CD4-positive, alpha-beta memory T cell (primary cell): ENCODE measurements at places on chromosomes 4 and X.

GRCh38 chr4:108359130-108359985, 190.6 kb upstream of the LEF1 start:
- peak; percentile 64 for DNase-seq

- peak; percentile 54 for DNase-seq
Observed at GRCh38 chr4:104490770-104491480, 3.8 kb downstream of the CXXC4 start.

DNA sequence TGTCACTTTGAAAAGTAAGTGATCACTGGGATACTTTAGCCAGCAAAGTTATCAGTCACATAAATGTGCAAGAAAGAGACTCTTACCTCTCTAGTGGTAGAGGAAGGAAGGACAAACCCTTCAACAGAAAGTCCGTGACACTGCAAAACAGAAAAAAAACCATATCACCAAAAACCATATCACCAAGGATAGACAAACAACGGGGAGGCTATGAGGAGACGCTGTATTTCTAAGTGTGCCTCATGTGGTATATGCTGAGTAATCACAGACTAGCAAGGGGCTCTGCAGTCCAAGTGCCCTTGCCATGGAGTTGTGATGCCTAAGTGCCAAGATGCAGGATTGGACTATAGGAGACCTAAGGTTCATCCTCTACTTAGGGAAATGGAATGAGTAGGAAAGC, 11.5 kb upstream of the HDAC8 start:
- DNase-seq, result no peak

DNA sequence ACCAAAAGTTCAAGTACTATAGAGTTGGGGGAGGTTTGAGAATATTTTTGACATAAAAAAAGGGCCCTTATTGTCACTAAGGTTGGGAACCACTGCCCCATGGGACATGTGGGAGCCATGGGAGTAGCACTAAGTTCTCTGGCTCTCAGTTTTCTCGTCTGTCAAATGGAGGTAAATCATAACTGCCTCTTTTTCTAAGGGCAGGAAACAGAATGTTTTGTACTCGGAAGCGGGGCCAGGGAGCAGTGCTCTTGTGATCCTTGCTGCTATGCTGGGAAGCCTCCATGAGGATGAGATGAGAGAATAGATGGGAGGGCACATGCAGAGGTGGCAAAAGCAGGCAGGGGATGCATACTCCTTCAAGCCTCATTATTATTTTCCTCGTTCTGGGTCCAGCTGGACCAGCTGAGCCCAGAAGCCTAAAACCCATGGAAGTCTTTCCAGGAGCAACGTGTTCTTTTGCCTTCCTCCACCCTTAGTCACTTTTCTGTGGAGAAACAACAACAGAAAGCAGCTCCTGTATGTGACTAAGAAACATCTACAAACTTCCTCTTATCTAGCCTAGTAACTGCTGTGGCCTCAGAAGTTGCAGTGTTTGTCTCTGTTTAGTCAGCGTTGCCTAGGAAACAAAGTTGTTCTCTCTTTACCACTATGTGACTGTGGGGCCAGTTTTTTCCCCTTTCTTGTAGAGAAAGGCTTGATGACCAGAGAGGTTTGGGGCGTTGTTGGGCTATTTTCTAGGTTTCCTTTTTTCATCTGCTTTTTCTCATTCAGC, 64.8 kb downstream of the TSC22D3 start:
- peak; percentile 93 for DNase-seq

GRCh38 chr4:17939054-17939453, 82.5 kb downstream of the LCORL start:
- DNase-seq, result no peak

DNA sequence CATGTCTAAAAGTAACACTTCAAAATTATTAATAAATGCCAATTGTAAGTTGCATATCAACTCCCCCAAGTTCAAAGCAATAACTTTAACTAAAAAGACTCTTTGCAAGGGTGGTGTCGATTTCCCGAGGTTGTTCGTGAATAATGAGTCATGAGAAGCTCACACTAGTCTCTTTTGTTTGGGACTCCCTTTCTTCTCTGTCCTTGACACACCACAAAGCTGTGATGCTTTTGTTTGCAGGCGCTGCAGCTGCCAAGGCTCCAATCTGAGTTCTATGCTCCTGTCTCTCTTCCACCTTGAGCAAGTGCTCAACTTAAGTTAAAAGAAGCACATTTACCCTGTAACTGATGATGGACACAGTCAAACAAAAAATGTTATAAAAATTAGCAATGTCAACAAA, 65.9 kb downstream of the FAT1 start:
- DNase-seq, result no peak

GRCh38 chrX:41759817-41760216, 35.8 kb downstream of the GPR82 start:
- DNase-seq, result no peak

DNA sequence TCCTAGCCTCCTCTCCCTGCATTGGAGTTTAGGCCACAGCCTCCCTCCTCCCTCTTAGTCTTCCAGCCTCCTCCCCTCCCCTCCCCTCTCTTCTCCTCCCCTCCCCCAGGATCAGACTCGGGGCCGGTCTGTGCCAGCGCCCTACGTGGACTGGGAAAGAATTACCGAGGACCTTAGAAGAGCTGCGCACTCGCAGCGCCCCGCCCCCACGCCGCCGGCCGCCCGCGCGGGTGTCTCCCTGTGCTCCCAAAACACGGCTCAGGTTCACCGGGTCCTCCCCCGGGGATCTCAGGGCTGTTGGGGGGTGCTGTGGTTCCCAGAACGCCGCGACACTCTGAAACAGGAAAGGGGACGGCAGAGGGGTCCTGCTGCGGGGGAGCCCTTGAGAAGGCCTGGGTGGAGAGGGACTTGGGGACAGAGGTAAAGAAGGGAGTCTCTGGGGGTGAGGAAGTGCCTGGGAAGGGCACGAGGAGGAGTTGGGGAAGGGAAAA, 122.3 kb upstream of the TBL1X start:
- DNase-seq, result peak; percentile 68

GRCh38 chrX:42020225-42020624, 96.9 kb upstream of the CASK start:
- DNase-seq, result peak; percentile 2

DNA sequence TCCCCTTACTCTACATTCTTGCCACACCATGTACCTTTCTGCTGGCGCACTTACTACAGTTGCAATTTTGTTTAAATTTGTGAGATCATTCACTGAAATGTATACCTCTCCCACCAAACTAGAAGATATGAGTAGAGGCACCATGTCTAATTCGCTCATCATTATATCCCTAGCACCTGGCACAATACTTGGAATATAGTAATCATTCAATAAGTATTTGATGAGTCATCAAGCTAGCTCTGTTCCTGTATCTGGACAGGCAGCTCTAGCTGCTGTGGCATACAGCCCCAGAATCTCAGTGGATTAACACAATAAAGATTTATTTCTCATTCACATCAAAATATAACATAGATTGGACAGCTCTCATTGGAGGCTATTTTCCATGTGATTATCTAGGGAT, 245.9 kb downstream of the IDS start:
- DNase-seq, result no peak

- peak; percentile 33 for DNase-seq
Observed at GRCh38 chrX:82218361-82218760, 1016.5 kb downstream of the SH3BGRL start.

DNA sequence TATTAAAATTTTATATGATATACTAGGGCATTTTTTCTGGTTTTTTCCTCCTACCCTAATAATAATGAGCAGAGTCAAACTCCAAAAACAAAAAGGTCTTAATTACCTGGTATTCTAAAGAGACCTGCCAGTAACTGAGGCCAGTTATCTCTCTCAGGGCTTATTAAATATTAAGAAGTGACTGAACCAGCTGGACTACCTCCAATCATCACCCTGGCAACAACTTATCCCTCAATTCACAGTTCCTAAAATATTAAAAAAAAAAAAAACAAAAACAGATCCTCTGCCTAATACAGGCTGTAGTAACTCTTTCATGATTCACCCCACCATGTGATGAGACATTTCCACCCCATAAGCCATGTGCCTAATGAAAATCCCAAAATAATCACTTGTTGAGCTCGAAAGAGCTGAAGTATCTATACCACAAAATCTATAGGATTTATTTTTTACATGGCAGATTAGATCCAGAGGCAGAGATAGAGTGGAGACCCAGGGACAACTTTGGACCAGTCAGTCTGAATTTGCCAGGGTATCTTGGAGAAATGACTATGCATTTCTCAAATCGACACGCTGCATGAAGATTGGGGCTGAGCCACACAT, 698.0 kb downstream of the FAT4 start:
- DNase-seq, result no peak

- no peak for DNase-seq
Observed at GRCh38 chr4:41304221-41304620, 47.5 kb downstream of the UCHL1 start.

DNA sequence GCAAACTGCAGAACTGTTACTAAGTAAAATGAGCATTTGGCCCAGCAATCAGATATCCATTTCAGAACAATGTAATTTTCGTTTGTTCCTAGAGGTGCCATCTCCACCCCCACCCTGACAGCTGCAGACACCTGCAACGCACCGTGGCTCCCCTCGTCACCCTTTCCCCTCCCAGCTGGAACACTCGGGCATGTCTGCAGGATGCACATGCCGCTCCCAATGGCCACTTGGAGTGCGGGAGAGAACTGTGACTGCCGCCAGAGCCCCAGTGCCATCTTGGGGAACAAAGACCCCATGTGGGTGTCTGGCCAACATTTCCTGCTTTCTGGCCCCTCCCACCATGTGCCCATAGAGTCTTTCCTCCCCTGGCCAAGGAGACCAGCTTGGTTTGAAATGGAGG, 436.2 kb downstream of the PCDH10 start:
- no peak for DNase-seq

GRCh38 chrX:103310555-103311398, at the start of gene BEX2:
BEX2 (minus strand) TSS chrX:103310990; CDS start chrX:103309976, 1,014 bp downstream.
- peak; percentile 89 for DNase-seq

GRCh38 chrX:81414630-81415029, 212.7 kb downstream of the SH3BGRL start:
- no peak for DNase-seq

- DNase-seq, result no peak
Observed at GRCh38 chrX:45980726-45981125, 564.5 kb downstream of the ZNF674 start.

GRCh38 chr4:18777190-18777930, 755.8 kb upstream of the LCORL start:
- DNase-seq, result no peak

GRCh38 chr4:7226439-7226838, 34.1 kb downstream of the SORCS2 start:
- DNase-seq, result no peak

- no peak for DNase-seq
Observed at GRCh38 chr4:109811707-109812106, 3.9 kb upstream of the GAR1 start.

DNA sequence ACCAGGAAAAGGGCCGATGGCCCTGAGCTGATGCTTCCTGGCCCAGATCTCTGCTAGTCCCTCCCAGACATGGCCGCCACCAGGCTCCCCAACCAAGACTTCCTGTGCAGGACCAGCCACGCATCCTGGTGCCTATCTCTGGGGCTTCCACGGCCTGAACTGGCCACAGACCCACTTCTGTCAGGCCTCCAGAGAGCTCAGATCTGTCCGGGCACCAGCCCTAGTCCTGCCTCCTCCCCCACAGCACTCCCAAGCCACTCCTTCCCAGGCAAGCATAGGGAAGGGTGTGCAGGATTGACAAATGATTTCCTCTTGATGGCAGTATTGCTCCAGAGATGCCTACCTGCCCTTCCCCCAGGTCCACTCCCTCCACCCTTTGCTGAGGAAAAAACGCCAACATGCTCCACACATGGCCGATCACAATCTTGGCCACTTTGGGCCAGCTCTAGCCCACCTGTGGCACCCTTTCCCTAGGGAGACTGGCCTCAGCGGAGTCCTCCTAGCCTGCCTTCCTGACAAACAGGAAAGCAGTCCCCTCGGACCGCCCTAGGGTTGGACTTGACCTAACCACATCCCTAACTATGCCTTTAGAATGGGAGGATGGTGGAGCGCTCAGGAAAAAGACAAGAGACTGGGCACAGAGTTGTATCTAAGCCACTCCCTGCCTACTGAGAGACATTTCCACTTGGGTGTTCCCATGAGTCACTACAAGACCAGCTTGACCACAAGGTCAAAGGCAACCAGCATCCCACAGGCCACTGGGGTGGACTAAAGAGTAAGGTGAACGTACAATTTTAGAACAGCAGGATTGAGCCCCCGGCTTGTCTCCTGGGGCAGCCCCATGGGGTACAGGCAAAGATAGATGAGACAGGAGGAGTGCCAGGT, 277.5 kb upstream of the AGTR2 start:
- DNase-seq, result peak; percentile 68

- DNase-seq, result no peak
Observed at GRCh38 chr4:47831026-47831679, 6.7 kb downstream of the CORIN start.

- peak; percentile 77 for DNase-seq
Observed at GRCh38 chrX:107628662-107629539, 591 bp downstream of the PRPS1 start.

DNA sequence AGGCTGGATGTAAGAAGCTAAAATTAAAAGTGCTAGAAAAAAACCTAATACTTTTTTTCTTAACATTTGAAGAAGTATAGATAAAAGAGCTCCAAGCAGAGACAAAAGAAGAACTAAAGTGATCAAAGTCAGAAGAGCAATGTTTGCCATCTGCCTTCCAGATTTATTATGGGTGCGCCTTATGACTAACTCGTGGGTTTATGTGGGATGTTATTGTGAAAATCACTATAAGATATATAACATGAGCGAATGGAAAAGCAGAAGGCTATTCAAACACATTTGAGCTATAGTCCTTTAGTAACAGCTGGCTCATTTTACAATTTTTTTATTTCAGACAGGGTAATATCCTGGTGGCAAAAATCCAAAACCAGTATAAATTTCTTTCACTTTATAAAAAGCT, 1040.7 kb downstream of the RAPGEF2 start:
- no peak for DNase-seq

GRCh38 chr4:13641084-13641483, 13.6 kb upstream of the BOD1L1 start:
- no peak for DNase-seq

- no peak for DNase-seq
Observed at GRCh38 chr4:113394108-113394729, 344.8 kb downstream of the ANK2 start.

DNA sequence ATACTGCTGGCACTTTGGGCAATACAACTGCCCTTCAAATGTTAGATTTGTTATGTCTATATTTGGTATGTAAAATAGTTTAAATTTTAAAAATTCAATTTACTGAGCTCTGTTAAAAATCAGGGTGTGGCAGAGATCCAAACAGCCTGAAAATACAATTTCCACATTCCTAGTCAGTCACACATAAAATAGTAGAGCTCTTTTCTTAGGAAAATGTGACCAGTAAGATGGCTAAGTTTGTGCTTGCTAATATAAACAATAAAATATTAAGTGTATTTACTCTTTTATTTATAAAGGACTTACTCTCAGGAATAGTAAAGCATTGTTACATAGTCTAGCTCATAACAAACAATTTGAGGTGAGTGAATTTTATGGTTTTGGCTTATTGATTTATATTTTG, 200.2 kb downstream of the DKK2 start:
- DNase-seq, result no peak
